ENCODE measurements at places on chromosomes 7 and 10.

DNA sequence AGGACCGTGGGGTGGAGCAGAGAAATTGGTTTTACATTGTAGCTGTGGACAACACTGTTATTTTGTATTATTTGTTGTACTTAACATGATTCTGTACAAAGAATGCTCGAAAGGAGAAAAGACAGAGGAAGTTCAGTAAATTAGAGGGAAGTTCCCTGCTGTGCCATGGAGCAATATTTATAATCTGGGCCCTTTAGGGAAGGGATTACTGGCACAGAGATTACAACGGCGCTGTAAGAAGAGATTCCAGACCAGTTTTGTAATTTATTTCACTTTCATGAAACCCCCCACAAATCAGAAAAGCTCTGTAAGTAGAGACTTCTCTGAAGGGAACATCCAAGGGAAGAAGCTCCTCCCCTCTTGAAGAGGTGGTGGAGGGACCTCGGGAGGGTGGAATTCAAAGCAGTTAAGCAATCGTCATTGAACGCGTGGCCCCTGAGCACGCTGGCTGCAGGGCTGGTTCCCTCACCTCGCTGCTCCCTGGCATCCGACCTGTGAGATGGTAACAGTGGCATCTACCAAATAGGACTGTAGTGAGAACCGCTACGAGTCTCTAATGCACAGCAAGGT, 113.5 kb downstream of the KLF6 start:
- no peak for DNase-seq

- no peak for DNase-seq
Measured at GRCh38 chr10:119378737-119379067, 163.8 kb downstream of the RGS10 start.

DNA sequence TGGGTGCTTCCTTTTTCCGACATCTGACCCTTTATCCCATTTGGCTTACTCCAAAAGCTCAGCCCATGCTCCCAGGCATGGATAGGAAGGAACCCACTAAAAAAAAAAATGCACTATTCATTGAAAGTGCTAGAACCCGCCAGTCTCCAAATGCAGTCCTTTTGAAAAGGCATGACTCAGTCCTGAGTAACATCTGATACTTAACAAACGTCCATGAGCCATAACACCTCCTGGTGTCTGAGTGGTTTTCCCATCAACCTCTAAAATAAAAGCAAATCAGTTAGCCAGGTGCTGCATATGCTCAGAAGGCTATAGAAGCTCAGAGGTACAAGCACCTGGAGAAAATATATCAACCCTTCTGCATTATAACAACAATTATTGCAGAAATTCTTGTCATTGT, 45.0 kb upstream of the CACUL1 start:
- peak; percentile 6 for DNase-seq

DNA sequence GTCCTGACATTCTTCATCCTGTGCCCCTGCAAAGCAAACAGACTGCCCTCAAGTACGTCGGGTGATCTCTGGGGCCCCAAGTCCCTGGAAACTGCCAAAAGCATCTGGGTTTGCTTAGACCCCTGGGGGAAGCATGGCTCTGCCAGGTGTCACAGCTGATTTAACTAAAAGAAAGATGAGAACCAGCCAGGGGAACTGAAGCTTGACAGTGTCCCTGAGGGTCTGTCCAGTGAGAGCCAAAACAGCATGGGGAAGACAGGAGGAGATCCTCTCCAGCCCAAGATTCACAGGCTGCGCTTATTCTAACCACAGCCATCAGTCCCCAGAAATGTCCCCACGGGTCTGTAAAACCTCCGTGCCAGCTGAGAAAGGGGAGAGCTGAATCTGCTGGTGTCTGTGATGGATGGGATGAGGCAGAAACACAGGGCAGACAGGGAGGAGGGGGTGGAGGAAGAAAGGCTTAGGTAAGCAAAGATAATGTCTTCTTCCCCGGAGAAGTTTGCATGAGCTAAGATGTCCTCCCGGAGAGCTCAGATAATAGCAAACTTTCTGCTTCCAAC, 21.3 kb downstream of the CCDC3 start:
- DNase-seq = no peak

DNA sequence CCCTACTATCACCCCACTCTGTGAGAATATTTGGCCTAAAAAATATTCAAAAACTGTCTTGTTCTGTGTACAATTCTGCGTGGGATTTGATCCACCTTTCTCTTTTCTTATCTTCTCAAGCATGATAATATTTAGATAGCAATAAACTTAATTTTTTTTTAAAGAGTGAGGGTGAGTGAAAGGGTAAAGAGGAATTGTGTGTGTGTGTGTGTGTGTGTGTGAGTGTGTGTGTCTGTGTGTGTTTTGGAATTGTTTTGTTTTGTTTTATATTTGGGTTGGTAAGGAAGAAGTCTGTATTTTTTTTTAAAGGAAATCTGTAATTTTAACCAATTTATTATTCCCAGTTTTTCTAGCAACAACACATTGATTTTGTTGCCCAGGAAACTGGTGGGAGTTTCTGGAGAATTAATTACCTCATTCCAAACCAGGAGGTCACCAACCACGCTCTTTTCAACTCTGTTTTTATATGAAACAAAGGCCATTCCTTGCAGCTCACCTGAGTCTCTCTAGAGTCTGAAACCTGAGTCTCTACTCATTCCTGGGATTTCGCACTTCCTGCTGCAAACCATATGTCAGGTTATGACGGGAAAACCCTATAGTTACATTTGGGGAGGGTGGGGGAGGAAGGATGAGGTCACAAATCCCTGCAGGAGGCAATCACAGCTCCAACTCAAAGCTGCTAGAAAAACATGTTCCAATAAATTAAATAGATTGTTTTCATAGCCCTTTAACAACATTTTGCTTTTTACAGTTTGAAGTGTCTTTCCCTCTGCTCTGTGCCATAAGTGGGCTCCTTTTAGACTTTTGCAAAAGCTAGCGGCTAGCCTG, 38.1 kb upstream of the XPNPEP1 start:
- DNase-seq = no peak

DNA sequence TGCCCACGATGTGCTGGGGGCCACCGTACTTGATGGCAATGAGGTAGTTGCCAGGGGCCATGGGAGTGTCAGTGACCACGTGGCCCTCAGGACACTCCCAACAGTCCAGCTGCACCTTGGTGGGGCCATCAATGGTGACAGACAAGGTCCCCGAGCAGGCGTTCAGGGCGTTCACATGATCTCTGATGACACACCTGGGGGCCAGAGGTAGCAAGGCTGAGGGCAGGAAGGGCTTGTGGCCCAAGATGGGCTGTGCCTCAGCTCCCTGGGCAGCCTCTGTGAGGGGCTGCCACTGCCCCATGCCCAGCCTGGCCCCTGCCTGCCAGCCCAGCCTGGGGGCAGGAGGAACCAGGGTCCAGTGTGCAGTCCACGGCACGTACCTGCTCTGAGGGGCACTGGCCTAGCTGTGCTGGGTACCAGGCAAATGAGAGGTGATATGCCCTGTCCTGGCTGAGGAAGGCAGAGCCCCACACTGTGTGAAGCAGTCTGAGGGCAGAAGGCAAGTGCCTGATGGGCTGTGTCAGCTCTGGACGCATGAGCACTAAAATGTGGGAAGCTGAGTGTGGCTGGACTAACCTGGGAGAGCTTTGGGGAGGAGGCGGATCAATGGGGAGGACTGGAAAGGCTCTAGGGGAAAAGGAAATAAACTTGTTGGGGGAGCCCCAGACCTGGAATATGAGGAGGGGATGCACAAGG, 3.5 kb upstream of the KCP start:
- no peak for DNase-seq

GRCh38 chr10:80829562-80829961, 291.9 kb downstream of the SH2D4B start:
- DNase-seq = no peak

DNA sequence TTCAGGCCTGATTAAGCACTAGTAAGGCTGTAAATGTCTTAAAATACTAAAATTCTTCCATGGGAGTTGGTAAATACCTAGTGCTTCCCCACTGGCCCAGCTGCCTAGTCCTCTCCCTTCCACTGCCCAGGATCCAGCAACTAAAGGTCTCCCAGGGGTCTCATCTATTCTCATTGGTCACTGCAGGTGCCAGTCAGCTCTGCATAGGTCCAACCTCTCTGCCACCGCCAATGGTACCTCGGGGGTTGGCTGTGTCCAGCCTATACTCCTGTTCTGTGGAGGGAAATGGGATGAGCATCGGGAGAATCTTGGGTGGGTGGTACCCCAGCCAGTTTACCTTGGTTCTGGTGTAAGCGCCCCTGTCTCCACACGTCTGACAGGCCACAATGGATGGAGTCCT, 6.1 kb upstream of the CREB5 start:
- no peak for DNase-seq

DNA sequence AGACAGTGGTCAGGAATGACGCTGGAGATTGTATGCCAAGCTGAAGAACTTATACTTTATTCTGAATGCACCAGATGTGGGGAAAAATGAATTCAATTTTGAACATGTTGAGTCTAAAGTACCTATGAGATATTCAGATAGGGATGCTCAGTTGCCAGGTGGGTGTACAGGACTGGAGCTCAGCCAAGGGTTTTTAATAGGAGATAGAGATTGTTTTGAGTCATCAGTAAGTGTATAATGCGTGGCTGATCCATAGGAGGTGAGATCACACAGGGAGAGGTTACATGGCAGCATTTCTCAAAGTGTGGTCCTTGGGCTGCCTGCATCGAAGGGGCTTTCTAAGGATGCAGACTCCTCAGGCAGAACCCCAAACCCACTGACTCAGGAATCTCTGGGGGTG, 6.8 kb upstream of the HIPK2 start:
- DNase-seq = no peak

Data from AG10803 (cell line).